ENCODE measurements at places on chromosomes 5 and 9. TPM values are rescaled to one million over a fixed set of nuclear protein-coding genes. Genes with fewer than 3 reads are reported as not detected.

DNA sequence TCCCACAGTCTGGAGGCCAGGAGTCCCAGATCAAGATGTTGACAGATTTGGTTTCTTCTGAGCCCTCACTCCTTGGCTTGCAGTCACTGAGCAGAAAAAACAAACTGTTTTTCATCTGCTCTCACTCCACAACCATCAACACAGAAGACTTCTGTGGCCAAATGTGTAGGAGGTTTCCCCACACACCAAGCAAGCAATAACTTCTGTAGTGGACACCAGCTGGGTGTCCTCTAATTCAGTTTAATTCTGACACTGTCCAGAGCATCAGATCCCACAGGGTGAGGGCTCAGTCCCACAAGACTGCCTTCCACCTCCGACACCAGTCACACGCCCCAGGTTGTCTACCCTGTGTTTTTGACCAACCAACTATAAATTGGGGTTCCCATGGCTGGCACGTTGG, 209.9 kb downstream of the AOPEP start:
- no peak for DNase-seq

- peak; percentile 91 for DNase-seq
Observed at GRCh38 chr5:38595132-38595745, 38.8 kb upstream of the LIFR start.

DNA sequence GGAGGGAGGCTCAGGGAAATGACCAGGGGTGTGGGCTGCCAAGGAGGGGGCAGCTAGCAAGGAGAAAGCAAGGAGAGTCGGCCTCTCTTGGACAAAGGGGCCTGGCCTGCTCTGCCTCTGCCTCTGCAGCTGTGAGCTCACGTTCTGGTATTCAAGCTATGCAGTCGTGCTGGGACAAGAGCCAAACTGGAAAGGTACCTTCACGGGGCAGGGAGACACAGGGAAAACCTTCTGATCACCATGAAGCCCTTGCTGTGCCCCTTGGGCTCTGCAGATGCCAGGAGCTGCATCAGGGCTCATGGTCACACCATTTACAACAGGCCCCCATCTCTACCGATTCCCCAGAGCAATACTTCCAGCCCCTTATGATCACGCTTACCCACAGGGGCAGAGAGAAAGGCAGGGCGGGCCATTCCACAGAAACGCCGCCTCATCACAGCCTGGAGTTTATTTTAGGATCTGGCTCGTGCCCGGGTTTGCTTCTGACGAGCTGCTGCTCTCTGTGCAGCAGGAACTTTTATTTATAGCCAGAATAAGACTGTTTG, 63.2 kb downstream of the PRRT1B start:
- DNase-seq: peak; percentile 80

- no peak for DNase-seq
Observed at GRCh38 chr5:104096451-104096850, 533.9 kb upstream of the NUDT12 start.

DNA sequence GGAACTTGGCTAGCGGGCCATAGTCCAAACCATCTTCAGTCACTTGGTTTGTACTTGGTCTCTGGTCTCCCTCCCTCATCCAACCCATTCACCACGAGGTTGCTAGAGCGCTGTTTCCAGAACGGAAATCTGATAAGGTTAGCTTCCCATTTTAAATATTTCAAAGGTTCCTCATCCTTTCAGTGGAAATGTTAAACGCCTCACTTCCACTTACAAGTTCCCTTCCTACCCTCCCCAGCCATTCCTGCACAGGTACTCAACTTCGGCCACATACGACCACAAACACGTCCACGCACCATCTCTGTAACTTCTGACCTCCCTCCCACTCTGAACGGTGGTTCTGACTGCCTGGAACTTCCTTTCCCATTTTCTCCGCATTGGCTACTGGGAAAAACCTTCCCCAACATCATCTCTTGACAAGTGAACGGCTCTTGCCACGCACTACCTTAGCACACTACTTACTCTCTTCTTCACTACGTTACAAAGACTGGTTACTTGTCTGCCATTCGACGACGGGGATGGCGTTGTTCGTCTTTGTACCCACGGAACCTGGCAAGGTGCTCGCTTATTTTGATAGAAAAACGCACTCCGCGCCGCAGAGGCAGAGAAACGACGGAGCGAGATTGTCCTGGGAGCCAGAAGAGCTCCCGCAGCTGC, 629 bp downstream of the CCNH start:
- DNase-seq: peak; percentile 40

DNA sequence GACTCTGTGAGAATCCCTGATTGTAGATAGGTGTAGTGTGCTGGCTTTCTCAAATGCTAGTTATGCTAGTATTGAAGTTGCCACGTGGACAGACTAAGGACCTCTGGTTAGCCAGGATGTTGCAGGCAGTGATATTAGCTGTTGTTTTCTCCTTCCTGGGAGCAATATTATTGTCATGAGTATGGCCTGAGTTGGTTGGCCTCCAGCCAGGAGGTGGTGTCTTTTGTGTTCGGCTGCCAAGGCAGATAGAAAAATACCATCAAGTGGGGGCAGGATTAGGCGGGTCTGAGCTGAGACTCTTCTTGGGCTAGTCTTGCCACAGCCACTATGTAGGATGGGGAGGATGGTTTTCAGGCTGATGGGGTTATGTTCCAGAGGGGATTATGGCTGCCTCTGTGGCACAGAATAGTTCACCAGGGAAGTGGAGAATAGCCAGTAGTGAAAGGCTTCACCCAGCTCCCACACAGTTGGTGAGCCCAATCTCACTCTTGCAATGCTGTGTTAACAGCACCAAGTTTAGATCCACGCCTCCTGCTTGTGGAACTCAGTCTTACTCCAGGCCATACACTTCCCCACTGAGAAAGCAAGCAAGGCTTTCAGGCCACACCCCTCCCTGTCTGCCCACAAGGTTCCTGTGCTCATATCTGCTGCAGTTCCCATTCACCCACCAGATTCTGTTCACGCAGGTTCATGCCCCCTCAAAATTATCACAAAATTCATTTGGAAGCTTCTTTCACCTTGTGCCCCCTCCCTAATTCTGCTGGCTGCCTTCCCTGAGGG, 31.2 kb downstream of the GHR start:
- DNase-seq: no peak

- no peak for DNase-seq
Observed at GRCh38 chr5:135010502-135011354, 23.3 kb downstream of the PITX1 start.

The ACO1 gene
- 42.7 TPM for total RNA-seq

The TMEM252 gene
- not detected for total RNA-seq

DNA sequence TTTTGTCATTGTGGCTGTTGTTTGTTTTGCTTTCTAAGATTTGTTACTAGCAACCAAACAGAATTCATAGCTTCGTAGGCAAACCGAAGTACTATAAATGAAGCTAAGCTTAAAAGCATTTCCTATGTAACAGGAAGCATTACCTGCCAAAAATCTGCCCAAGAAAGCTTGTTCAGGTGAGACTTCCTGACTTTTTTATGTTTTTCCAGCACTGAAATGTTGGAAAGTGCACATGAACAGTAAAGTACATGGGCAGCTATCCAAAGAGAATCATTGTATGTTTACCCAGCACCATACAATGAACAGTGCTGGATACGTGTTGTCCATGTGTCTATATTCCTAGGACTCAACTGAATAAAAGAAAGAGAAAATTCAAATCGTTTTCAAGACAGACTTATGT, 247.1 kb downstream of the NFIB start:
- DNase-seq: no peak

DNA sequence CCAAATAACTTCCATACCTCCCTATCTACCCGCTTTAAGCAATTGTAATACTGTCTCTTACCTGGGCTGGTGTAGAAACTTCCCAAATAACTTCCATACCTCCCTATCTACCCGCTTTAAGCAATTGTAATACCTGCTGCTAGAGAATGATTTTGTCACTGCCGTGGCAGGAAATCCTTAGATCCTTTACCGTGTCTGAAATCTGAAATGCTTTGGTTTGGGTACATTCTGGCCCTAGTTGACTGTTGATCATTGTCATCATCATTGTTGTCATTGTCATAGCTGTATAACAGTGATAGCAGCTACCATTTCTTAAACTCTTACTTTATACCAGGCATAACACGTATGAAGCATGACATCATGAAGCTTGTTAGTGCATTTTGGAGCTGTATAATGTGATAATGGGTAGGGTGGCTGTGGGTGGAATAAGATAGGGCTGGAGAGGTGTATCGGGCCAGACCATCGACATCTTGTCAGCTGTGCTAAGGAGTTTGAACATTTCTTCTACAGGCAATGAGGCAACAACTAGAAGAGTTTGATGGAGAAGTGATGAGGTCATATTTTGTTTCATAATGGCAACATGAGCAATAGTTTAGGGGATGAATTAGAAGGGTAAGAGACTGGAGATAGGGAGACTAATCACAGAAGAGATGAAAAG, 15.7 kb downstream of the PIP5K1B start:
- DNase-seq: no peak

The PDE6A gene
- 0.12 TPM for total RNA-seq

DNA sequence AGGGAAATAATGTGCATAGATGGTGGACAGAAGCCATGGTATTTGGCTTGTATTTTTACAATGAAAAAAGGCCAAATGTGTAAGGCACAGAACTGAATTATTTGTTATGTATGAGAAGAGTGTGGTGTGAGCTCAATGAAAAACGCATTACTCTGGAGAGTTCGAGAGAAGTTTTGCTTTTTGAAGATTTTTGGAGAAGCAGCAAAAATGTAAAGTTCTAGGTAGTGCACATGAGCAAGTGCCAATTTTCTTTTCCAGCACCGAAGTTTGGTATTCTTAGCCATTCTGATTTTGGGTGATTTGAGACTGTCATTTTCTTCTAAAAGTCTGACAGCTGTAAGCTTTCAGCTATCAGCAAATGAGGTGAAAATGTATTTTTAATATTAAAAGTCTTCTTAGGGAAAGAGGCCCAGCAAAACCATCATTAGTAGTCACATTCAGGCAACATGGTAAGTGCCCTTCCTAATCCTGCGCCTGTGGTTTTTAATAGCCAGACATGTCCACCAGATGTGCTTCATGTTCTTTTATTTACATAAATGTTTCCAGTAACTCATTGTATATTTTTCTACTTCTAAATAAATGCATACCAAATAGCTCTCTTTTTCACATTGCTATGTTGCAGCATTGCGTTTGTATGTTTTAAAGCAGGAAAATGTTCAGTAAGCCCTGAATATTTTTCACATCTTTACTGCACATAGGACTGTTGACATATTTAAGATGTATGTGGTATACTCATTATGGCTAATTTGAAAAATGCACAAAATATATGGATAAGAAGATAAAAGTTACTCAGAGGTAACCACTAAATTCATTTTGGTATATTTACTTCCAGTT, 50.4 kb downstream of the RASGRF2 start:
- no peak for DNase-seq

DNA sequence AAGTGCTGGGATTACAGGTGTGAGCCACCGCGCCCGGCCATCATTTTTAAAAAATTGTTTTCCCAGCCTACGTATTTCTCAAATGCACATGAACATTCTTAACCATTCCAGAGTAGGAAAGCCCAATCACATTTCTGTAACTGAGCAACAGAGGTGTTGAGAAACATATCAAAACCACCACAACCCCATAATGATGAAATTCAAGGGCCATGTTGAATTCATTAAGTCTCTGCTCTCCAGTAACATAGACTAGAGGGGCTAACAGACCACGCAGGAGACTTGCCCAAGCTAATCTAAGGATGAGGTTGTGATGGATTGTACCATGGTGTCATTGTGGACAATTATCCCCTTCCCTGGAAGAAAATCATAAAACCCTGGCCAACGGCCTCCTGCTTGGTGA, 52.9 kb downstream of the MYO10 start:
- DNase-seq: no peak

The NR6A1 gene
- total RNA-seq: 1.4 TPM

- DNase-seq: no peak
Observed at GRCh38 chr9:72476100-72476499, 45.3 kb upstream of the TMC1 start.

Data from RPMI7951 (cell line).